Stimulated activated CD8-positive, alpha-beta memory T cell treated with anti-CD3 and anti-CD28 coated beads, Interleukin-2, amount 100 ng/mL, for 1 hour (primary cell): ENCODE measurements at places on chromosomes 13 and 19.

DNA sequence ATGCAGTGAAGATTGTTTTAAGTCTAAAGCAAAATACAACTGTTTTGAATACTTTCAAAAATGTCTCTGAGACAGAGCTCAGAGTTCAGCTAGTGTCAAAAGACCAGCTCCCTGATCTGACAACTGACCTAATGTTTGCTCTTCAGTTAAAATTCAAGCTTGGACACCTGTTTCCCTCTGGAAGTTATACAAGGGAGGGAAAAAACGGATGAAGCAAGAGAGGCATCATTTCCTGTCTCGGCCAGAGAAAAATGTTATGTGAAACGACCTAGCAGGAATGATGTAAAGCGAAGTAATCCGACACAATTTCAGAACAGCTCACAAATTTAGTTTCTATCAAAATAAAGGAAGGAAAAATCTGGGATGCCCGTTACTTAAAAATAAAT lies 59.4 kb downstream of the ZAR1L start:
- no peak for DNase-seq

DNA sequence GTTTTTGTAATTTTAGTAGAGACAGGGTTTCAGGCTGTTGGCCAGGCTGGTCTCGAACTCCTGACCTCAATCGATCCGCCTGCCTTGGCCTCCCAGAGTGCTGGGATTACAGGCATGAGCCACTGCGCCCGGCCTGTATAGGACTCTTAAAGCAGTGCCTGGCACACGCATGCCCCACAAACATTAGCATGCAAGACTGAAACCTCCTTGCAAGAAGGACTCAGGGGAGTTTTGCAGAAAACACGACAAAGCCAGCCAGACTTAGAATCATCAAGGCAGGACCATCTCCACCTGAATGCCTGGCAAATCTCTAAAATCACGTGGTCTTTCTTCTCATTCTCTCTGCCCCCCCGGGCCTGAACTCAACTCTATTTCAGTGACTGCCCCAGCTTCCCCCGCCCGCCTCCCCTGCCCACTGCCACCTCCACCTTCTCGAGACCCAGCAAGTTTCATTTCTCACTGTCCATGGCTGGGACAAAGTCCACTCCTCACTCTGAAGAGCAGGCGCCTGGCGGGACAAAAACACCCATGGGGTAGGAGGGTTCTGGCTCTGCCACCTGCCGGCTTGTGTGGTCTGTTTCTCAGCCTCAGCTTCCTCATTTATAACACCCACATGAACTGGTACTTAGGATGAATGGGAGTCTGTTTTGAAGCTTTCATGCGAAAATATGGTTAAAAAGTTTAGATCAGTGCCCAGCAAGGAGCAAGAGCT lies 2.4 kb downstream of the TICAM1 start:
- DNase-seq = no peak

GRCh38 chr19:28010656-28011055 lies 1202.3 kb downstream of the UQCRFS1 start:
- DNase-seq = no peak

DNA sequence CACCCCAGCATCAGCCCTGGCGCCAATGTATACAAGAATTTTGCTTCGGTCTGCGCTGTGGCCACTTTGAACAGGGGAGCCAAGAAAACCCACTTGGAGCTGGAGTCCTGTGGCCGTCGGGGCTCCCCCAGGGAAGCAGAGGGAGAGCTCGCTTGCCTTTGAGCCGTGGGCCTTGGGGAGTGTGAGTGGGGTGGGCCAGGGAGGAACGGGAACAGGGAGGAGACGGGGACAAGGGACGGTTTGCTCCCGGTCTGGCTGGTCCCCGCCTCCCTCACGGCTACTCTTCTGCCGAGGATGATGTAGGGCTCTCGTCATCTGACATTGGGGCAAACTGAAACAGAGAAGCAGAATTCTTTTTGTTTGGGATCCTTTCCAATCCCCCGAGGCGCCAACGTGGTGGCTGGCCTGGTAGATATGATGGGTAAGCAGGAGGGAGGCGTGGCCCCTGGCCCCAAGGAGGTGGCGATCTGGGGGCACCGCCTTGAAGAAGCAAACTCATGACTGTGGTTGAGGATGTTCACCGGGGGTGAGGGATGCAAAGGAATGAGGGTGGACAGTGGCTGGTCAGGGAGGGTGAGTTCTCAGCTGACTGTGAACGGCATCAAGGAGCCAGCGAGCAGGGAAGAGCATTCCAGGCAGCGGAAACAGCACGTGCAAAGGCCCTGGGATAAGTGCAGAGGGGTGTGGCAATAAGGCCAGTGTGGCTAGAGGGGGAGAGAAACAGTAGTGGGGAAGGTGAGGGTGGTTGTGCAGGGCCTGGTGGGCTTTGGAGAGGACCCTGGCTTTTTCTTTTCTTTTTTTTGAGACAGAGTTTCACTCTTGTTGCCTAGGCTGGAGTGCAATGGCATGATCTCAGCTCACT lies 10.9 kb upstream of the SPC24 start:
- DNase-seq = no peak

DNA sequence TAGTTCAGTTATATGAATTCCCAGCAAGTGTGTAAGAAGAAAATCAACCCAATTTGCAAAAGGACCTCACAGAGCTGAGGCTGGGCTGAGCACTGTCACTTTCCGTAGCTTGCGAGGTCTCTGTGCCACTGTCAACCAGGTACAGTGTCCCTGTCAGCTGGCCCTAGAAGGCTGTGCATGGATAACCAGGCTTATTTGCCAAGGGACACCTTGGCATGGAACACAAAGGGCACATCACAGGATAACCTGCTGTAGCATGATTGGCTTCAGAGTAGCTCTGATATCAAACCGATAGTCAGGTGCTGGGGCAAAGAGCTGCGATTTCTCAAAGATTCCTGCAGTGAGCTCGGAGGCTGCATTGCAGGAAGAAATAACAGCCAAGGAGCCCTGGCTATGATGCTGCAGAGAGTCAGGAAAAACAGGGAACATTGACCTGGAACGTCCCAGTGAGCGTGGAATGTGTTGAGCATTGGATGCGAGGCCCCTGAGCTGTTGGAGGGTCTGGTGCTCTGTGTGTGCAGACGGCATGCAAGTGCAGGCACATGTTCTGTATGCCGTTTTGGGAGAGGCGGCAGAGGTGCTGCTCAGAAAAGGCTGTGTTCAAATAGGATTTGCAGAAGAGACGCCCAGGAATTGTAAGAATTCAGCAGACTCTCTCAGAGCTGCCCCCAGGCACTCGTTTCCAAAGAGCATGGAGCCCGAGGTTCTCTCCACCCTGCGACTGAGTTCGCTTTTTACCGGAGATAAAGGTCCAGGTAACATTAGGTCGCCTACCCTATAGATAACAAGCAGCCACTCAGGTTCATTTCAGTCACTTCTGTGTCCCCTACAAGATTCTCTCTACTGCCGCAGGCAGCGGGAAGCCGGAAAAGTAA lies 213.5 kb upstream of the IRS2 start:
- no peak for DNase-seq

DNA sequence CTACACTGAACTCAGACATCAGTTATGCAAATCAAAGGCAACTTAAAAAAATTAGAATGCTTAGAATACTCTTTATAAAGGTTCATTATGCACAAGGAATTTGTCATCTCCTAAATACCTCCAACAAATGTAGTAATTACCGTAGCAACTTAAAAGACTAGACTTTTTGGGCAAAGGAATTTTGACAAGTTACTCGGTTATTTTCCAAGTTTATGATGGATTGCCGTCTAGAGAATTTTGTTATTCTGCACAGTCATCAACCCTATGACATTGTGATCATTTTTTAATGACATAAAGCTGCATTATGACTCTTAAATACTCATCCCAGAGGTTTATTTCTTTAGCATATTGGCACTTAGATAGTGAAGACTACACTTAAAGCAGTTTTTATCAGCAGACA lies 71.9 kb downstream of the TRPC4 start:
- no peak for DNase-seq

GRCh38 chr13:104422668-104423067 lies 1356.5 kb upstream of the SLC10A2 start:
- DNase-seq = no peak

DNA sequence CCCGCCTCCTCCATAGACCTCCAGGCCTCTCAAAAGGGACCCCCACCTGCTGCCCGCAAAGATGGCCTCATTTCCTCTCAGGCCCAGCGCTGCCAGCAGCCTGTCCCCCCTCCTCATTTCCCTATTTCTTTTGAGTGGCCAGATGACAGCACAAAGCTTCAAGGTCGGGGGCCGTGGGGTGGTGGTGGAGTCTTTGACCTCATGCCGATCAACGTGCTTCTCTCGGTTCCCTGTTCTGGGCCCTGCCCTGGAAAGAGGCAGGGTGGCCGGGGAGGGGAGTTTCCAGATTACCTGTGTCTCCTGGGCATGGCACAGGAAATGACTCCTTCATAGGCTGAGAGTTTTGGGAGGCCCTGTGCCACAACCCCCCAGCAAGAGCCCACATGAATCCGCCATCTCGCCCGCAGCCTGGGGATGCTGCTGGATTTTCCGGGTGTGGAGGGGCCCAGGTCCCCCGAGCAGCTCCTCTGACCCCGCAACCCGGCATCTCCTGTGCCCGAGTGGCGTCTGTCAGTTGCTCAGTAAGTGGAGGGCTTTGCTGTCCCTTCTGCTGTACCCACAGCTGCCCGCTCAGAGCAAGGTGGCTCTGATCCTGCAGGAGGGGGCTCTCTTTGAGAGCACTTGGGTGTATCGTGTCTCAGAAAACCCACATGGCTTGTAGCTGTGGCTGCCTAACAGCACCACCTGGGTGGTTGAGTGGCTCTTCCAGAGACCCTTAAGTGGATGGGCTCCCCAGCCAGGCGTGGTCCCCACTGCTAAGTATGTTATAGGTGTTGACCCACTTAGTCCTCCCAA lies 139.4 kb downstream of the SIPA1L3 start:
- no peak for DNase-seq

GRCh38 chr13:50152655-50153309 lies 137.5 kb downstream of the KCNRG start:
- DNase-seq = no peak

DNA sequence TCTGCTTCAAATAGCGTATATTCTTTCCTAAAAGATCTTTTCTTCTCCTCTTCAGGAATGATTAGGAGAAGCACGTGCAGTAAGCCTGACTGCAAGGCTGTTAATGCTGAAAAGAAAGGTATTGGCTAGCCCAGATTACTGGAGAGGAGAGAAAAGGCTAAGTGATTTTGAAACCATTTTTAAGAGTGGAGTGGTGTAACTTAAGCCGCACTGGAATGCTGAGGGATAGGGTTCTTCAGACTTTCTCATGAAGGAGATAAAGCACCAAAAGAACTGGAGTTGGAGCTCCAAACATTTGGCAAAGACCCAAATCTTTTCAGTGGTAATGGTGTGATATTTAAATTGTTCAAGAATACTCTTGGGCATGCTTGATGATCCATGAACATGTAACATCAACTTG lies 388.3 kb downstream of the COG6 start:
- no peak for DNase-seq

- DNase-seq = no peak
Observed at GRCh38 chr13:103788061-103788652, 721.9 kb upstream of the SLC10A2 start.

DNA sequence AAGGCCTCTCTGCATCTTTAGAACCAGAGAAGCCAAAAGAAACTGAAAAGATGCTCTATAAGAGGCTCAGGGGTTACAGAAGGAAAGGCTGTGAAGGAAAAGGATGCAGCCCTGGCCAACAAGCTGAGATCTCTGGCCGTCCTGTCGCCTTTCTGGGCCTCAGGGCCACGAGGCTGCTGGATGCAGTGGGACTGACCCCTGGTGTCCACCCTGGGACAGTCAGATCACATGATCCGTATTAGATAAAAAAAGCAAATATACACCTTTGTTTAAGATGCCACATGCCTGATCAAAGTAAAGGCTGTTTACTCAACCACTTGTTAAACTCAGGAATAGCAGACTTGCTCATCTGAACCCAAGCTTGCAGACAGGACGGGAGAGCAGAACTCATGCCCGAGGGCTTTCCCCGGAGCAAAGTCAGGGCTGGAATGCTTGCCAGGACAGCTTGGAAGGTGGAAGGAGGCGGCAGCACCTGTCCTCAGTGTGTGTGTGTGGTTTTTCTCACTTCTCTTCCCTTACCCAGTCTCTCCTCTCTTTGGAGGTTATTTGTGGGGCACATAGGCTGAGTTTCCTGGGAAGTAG lies 206.5 kb upstream of the TSHZ3 start:
- DNase-seq = no peak

DNA sequence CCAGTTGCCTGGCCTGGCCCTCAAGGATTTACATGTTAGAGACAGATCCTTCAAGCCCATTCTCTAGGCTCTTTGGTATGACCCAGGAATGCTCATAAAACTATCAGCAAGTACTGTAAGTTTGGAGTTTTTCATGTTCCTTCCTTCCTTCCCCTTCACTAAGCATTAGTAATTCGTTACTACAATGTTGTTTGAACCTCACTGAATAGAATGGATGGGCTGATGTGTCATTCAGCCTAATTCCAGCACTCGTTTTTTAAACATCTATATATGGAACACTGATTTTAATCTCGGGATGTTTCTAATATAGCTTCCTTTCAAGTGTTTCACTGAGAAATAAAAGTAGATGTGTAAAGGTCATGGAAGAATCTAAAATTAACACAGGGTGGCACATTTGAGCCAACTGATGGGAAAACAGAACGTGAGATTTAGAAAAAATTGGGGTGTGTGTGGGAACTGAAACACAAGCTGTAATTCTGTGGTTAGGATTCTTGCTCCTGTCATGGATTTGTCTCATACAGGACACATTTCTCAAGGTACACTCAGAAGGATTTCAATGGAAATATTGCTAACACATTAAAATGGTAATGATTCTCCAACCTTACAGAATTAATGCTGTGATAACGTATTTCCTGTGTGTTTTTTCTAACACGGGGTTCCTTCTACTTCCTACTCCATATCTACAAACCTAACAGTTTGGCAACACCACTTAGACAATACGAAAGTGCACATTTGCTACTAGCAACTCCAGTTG lies 93.4 kb downstream of the FLT1 start:
- no peak for DNase-seq
